ENCODE measurements at places on chromosomes 3 and 15.

DNA sequence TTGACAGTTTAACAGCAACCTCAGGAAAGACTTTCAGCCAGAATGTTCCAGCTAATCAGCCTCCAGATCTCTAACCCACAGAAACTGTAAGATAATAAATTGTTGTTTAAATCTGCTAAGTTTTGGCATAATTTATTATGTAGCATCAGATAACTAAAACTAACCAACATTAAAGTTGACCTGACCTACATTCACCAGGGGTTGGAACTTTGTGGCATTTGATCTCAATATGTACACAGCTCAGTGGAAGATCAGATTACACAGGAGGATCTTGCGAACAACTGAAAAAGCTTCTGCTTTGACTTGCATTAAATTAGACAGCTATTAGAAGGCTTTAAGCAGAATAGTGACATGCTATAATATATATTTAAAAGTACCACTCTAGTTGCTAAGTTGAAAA lies 91.4 kb upstream of the POU1F1 start:
- no peak for DNase-seq

DNA sequence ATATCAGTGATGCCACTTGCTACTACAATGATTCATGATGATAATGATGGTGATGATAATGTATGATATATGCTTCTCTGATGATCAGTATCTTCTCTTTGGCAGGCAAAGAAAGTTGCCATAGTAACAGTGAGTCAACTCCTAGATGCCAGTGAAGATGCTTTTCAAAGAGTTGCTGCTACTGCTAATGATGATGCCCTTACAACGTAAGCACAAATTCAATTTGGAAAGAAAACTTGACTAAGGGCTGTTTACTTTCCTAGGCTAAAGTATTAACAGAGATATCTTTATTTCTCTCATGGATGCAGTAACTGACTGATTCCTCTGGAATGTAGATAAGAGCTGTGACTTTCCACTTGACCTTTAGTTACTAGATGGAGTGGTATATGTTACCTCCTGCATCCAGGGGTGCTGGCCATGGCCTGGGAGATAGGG lies 27.8 kb downstream of the ADGRG7 start:
- DNase-seq: no peak

DNA sequence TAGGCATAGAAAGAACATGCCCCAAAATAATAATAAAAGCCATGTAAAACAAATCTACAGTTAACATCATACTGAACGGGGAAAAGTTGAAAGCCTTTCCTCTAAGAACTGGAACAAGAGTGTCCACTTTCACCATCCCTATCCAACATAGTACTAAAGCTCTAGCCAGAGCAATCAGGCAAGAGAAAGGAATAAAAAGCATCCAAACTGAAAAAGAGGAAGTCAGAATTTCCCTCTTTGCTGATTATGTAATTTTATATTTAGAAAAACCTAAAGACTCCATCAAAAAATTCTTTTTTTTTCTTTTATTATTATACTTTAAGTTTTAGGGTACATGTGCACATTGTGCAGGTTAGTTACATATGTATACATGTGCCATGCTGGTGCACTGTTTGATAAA lies 661.6 kb upstream of the CBLB start:
- DNase-seq: no peak

DNA sequence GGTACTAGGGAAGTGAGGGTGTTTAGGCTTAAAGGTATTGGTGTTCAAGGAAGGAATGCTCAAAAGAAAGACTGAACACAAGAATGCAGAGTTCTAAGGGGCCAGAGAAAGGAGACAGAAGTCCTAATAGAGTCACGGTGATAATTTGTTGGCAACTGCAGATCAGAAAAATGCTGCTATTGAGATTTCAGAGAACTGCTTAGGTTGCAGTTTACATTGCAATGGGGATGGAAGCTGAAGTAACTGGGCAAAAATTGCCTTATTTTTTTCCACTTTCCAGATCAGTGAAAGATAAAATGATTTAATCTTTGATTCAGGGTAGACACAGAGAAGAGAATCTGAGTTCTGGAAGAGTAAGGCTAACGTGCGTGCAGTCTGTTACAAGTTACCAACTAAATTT lies 199.8 kb downstream of the SQOR start:
- no peak for DNase-seq

GRCh38 chr3:185151101-185151963 lies 1.5 kb downstream of the C3orf70 start:
- DNase-seq: no peak

- DNase-seq: no peak
Measured at GRCh38 chr3:60309539-60310268, 941.5 kb downstream of the FHIT start.

DNA sequence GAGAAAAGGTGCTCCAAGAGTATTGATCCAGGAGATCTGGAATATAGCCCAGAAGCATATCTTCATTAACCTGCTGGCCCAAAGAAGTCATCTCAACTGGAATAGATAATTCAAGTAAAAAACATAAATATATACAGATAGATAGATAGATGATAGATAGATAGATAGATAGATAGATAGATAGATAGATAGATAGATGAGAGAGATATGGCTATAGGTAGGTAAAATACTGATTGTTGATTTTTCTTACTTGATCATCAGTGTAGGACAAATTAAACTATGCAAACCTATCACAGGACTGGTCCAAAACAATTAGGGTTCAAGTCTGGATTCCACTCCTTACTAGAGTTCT lies 83.6 kb downstream of the TNIK start:
- DNase-seq: no peak

GRCh38 chr3:71322154-71322553 lies 261.4 kb downstream of the FOXP1 start:
- DNase-seq: no peak

DNA sequence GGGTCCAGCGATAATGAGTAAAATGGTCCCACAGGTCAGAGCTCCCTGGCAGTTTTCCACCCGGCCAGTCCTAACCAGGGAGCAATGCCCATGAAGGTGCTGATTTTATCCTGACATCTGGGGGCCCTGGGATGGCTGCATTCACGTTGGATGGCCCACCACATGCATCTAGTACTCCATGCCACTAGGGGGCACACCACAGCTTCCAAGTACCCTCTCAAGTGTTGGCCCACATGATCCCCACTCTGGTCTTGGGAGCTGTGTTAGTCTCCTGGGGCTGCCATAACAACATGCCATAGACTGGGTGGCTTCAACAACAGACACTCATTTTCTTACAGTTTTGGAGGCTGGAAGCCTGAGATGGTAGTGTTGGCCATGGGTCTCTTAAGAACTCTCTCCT lies 225.5 kb downstream of the SLCO3A1 start:
- DNase-seq: no peak

DNA sequence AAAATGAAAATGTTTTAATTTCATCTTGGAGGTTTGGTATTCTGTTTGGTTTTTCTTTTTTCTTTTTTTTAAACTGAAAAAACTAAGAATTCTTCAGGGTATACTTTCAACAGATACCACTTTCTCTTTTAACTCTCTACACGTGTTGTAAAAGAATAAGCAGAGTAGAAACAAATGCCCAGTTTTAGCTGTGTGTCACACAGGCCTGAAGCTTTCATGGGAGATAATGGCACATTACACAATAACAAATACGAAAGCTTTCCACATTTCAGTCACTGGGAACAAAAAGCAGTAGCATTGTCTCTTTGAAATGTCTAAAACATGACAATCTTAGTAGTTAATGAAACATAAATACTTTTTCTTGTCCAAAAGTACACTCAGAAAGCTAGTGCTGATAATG lies 818.5 kb downstream of the TBL1XR1 start:
- no peak for DNase-seq

DNA sequence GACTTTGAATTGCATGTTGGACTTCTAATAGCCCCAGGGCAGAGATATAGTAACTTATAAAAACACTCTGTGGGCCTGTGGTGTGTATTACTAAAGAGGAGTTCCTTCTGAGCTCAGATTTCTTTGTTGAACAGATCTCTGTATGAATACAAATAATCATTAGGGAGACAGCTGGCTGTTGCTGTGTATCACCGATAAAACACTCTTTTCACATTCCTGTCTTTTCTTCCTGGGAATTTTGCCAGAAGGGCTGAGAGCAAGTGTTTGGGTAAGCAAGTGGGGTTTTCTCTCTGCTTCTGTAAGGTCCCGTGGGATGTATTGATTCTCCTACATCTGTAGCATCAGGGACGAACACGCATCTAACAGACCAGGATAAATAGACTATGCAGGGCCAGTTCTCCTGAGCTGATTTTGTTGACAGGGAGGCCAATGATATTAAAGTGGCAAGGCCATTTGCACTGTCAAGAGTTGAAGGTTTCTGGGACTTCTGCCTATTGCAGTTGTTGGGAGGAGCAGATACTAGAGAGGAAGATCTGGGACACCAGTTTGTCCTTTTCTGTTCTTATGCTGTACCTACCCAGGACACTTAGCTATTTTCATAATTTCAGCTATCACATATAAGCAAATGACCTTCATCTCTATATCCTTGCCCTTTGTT lies 225.9 kb upstream of the CD96 start:
- no peak for DNase-seq

DNA sequence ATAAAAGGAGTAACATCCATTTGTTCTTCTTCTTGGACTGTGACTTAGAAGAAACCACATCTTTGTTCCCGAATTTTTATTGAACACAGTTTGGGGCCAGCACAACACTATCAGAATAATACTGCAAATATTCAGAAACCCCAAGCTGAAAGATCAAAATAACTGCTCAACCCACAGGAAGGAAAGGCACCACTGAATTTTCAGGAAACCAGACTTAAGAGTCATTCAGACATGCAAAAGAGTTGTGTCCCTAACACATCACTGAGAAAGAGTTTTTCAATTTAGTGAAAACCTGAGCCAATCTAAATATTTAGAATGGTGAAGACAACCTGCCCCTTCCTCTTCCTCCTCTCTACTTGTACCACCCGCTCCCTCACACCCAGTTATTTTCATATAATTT lies 295.0 kb upstream of the RORA start:
- no peak for DNase-seq

DNA sequence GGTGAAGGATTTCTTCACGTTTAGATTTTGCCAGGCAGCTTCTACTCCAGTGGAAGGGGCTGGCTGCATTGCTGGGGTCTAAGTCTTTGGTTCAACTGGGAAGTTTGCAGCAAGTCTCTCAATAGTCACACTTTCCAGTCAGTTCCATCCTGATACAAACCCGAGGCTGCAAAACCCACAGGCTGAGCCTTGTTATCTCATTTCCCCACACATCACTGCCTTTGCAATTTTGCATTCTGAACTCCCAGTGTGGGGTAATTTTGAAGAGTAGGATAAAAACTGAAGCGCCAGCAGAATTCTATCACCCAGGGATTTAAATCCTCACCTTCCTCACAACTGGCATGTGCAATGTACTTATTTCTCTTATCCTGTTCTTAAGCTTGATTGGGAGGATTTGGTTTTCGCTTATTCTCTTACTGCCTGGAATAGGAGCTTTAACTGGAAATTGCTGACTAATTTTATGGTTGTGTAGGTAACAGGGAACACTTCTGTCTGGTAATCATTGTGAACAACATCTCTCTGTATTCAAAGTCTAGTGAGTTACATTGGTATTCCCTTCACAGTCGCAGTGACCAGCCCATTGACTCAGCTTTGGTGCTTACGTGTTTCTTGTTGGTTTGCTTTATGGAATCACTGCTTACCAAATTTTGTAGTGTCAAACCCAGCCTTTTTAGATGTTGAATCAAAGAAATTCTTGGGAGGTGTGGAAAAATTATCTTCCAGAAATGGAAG lies 142.0 kb upstream of the TOPAZ1 start:
- no peak for DNase-seq

GRCh38 chr15:73482166-73482565 lies 39.2 kb downstream of the REC114 start:
- DNase-seq: no peak

DNA sequence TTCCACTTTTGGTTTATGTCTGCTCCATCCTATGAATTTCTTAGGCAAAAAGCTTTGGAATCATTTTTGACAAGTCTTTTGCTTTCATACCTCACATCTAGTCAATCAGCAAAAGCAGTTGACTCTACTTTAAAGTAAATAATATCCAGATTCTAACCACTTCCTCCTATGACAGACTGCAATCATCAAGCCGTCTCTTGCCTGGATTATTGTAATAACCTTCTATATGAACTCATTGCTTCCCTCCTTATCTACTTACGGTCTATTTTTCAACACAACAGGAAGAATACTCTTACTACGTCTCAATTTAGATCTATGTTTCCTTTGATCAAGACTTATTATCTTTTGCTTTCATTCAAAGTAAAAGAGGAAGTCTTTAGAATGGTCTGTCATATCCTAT lies 20.7 kb downstream of the CLDN1 start:
- DNase-seq: no peak

DNA sequence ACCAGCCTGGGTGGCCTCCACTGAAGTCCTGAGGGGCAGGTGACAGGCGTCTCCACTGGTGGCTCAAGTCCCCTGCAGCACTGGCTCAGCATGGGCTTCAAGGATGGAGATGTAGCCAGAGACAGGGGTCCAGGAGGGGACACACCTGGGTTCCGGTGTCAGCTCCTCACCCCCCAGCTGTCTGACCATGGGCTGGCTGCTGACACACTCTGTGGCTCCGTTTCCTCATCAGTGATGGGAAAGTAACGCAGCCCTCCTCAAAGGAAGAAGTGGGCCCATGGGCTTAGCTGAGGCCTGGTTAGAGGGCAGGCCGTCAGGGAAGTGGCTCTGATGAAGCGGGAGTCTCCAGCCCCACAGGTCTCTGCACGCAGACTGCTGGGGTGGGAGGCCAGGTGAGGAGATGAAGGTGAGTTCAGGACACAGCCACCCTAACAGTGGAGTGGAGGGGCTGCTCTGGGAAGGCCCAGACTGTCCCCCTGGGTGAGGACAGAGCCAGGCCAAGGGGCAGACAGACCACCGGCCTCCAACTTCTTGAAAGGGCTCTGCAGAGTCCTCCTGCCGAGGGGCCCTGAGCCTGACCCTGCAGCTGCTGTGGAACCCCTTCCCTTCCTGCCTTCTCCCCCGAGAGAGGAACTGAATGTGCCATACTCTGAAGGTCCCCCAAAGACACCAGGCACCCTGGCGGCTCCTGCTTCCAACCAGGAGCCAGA lies 24.0 kb downstream of the PSTPIP1 start:
- DNase-seq: no peak

Measured in iPS DF 6.9 (cell line).